Stimulated activated CD8-positive, alpha-beta memory T cell treated with anti-CD3 and anti-CD28 coated beads, Interleukin-7, amount 100 ng/mL, for 1 hour (primary cell): ENCODE measurements at places on chromosomes 1 and 21.

GRCh38 chr1:219771080-219771479, 157.3 kb downstream of the SLC30A10 start:
- DNase-seq, result no peak

DNA sequence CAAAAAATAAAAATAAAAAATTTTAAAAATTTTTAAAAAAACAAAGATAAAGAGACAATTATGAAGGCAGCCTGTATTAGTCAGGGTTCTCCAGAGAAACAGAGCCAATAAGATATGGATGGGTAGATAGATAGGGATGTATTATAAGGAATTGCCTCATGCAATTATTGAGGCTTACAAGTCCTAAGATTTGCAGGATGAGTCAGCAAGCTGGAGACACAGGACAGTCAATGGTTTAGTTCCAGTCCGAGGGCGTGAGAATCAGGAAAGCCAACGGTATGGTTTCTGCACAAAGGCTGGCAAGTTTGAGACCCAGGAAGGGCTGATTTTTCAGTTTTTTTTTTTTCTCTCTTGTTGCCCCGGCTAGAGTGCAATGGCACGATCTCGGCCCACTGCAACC, 24.1 kb upstream of the EIF4G3 start:
- DNase-seq, result no peak

DNA sequence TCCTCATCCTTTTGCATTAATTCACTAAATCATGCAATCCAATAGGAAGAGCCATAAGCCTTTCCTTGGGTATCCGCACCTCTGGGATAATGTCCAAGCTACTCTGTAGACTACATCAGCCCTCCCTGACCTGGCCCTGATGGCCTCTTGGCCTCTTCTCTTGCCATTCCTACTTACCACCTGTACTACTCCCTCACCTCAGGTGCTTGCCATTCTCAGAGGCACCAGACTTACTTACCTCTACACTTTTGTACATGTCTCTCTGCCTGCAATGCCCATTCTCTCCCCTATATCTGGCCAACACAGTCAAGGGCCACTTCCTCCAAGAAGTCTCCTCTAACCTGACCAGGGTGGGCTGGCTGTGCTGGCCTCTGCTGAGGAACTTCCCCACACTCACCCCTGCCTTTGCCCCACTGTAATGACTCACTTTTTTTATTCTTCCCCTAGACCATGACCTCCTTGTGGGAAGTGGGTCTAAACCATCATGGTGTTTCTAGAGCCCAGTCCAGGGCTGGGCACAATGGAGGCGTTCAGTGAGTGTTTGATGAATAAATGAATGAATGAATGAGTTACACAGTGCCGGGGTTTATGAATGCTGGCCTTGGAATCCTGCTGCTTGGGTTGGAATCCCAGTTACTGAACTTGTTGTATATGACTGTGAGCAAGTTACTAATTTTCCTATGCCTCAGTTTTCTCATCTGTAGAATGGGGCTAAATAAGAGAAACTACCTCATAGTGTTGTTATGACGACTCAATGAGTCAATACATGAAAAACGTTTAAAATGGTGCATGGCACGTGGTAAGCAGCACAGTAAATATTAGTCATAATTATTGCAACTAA, 179.8 kb downstream of the FOXD2 start:
- DNase-seq, result no peak

GRCh38 chr1:183356534-183357182, 61.5 kb downstream of the NMNAT2 start:
- DNase-seq, result no peak

DNA sequence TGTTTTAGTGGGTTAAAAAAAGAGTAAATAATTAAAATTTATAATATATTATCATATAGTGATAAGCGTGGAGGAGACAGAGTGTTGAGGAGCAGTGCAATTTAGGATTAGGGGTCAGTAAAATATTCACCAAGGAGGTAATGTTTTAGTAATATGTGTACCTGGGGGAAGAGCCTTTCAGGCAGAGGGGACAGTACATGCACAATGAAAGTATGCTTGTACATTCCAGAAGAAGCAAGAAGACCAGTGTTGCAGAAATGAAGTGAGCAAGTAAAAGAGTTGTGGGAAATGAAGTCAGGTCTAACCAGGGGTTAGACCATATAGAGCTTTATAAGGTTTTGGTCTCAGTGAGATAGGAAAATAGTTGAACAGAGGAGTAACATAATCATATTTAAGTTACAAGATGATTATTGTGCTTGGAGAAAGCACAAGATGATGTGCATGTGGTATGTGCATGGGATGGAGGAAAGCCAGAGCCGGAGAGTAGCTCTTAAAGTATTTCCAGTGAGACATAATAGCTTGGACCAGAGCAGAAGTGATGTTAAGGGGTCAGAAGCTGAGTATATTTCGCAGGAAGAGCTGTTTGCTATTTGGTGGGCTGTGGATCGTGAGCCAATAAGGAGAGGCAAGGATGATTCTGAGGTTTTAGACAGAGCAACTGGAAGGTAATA, 44.8 kb downstream of the SNX7 start:
- no peak for DNase-seq

DNA sequence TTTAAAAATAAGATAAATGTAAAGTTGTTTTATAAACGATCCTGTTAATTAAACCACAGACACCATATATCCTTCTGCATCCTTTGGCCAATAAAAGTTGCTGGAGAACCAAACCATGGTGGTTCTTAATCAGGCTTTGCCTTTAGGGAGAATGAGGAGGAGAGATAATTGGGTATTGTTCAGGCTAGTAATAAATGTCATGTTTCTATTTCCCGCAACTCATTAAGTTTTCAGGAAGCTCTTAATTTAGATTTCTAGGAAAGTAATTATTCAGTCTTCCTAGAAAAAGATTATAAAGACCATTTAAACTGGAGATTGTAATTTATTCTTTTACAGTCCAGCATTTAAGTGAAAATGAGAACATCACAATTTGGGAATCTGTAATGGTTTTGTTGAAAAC, 34.5 kb downstream of the RAB4A start:
- no peak for DNase-seq

DNA sequence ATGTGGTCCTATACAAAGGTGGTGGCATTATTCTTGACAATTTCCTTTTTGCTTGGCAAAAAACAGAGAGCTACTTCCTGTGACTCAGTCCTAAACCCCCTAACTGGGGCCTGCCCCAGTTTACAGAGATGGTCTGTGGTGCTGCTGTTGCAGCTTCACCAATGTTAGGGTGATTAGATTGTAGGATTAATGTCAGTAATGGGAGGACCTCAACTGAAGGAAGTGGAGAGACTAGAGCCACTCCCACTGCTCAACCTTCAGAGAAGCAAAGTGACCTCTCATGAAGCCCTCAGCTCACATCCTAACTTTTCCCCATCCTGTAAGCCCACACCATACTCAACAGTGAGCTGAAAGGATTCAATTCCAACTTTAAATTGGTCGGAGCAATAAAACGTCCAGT, 3.6 kb downstream of the S100A6 start:
- no peak for DNase-seq

DNA sequence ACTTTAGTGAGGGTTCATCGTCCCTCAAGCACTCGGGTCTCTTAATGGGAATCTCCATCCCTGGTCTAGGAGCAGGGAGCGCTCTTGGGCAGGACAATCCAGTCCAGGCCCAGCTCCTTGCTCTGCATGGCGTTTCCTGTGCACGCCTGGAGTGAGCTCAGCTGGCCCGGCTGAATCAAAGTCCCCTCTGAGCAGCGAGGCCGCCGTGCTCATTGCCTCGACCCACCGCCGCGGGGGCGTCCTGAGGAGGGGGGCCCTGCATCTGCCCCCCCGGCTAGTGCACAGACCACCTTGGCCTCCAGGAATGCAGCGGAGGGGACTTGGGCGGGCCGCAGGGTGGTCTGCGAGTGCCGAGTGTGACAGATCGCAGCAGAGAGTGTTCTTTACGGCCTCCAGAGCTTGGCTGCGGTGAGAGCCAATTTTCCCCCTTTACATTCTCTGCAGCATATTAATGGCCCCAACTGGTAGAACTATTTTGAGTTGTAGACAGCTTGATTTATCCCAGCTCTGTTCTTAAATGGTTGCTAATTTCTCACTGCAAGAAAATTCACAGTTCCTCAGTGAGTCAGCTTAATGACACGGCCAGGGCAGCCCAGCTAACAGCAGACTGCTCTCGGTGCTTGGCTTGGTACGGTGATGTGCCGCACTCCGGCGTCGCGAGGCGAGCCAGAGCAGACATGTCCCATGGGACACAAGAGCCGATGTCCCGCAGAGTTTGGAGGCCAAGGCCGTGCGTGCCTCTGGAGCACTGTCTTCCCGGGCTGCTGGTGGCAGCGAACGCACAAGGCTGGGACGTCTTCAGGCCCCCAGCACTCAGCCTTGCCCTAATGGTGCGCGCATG, 39.8 kb downstream of the SNAP47 start:
- no peak for DNase-seq

GRCh38 chr1:184970691-184971161, 3.6 kb downstream of the NIBAN1 start:
- DNase-seq, result no peak

GRCh38 chr1:189669846-189670245, 807.8 kb downstream of the BRINP3 start:
- no peak for DNase-seq

- DNase-seq, result no peak
Measured at GRCh38 chr1:70864302-70864701, 183.3 kb downstream of the PTGER3 start.

- DNase-seq, result no peak
Measured at GRCh38 chr1:81327743-81328142, 473.0 kb upstream of the ADGRL2 start.

DNA sequence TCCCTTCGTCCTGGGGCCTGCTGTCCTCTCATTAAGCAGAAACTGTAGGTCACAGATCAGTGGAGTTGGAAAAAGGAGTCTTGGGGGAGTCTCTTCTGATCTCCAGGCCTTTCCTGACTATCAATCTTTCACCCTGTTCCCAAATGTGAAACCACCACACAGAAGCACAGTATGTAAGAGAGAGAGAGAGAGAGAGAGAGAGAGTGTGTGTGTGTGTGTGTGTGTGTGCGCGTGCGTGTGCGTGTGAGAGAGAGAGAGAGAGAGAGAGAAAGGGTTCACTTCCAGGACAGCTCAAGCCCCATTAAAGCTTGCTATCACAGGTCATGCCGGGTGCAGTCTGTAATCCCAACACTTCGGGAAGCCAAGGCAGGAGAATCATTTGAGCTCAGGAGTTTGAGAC, 1.5 kb upstream of the TTC24 start:
- DNase-seq, result no peak

- no peak for DNase-seq
Measured at GRCh38 chr21:31556662-31557061, 102.8 kb upstream of the SOD1 start.

GRCh38 chr1:56644064-56644918, 823 bp upstream of the PRKAA2 start:
- no peak for DNase-seq

GRCh38 chr1:170790175-170790574, 126.2 kb downstream of the PRRX1 start:
- no peak for DNase-seq

- DNase-seq, result no peak
Measured at GRCh38 chr1:149849947-149850360, 49.4 kb upstream of the BOLA1 start.

DNA sequence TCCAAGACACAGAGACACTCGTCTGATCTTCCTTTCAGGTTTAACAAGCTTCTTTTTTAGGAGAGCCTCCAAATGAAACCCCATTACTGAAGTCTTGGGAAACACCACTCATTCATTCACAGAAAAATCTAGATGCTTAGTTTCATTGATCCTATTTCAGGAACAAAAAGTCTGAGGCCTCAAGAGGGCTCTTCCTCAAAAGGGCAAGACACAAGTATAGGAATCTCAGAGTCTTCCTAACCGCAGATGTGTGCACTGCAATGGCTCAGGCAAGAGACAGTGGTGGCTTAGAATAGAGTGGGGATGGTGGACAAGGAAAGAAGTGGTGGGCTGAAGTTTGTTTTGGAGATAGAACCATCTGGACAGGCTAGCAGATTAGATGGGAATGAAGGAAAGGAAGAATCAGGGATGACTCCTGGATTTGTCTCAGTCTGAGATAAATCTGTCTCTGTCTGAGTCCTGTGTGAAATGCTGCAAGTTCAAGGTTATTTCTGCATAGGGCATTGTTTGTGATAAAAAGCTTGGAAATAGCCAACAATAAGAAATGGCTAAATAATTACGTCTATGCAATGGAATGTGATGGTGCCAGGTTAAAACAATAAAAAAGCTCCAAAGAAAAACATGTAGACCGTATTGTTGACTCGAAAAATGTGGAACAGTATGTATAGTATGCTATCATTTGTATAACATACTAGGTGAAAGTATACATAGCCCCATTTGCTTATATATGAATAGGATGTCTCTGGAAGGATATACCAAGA, 8.9 kb upstream of the CTSE start:
- DNase-seq, result no peak

- DNase-seq, result no peak
Measured at GRCh38 chr1:86778569-86779239, 74.3 kb downstream of the SH3GLB1 start.

- DNase-seq, result no peak
Measured at GRCh38 chr21:44439211-44439600, 16.1 kb upstream of the LRRC3 start.
